EL (cell line): ENCODE measurements at places on chromosomes 1 and 21.
A peak's percentile ranks its signal among the peaks of the same experiment; 100 is the strongest.

DNA sequence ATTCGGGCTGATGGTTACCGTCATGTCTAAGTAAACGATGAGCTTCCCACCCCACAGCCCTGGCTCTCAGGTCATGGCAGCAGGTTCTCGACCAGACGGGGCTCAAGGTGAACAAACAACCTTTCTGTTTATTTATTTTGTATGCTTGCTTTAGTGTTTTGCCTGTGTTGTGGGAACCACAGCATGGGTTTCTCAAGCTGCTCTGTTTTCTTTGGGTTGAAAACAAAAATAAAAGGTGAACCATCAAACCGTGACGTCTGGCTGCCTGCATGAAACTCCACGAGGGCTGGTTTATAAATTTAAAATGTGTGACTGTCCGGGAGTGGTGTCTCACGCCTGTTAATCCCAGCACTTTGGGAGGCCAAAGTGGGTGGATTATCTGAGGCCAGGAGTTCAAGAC, 28.0 kb downstream of the TMEM51 start:
- DNase-seq = no peak

GRCh38 chr1:4724695-4725250, 70.4 kb downstream of the AJAP1 start:
- DNase-seq = no peak

GRCh38 chr1:201259476-201260235, 23.6 kb upstream of the PKP1 start:
- DNase-seq = peak; percentile 74

DNA sequence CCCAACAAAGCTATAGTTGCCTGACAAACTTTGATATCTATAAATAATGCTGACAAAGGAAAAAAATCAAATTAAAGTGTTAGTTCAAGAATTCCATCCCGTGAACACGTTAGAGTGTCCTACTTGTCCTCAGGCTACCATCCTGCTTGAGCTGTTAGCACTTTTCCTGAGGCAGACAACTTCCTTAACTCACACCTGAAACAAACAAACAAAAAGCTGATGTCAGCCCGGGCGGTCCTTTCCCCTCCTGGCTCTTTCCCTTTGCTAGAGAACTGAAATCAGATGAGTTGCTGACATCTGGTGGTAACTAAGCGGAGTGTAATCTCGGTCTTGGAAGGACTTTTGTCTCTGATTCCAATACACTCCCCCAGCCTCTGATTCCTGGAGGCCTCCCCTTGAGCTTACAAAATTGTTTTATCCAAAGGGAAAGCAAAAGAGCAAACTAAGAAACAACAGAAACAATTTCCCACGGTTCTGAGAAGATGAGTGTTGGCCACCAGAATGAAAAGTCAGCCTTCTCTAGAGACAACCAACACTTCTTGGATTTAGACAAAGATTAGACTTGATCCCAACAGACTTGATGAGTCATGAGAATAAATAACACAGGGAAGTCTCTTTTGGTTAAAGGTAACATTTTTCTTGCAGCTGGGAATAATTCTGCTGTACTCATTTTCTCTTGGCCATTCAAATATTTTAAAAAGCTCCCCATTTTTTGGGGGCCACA, 135.4 kb downstream of the PROX1 start:
- DNase-seq = peak; percentile 49

- DNase-seq = no peak
These were observed 11.2 kb upstream of the GSTM4 start for GRCh38 chr1:109644670-109645069.

DNA sequence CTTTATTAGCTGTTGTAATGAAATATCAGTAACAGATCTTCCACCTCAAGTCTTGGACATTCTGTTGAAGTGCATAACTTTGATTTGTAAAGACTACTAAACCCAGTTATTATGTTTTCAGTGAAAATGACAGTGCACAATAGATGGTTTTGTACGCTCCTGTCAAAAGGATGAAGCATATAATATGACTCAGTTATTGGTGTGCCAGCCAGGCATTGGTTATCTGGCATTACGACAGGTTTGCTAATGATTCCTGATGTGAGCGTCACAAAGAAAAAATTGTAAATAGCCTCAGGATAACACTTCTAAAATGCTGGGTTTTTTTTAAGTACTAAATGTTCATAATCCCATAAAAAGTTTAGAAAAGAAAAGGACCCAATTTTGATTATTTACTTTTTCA, 147.9 kb downstream of the MAGI3 start:
- DNase-seq = peak; percentile 57

DNA sequence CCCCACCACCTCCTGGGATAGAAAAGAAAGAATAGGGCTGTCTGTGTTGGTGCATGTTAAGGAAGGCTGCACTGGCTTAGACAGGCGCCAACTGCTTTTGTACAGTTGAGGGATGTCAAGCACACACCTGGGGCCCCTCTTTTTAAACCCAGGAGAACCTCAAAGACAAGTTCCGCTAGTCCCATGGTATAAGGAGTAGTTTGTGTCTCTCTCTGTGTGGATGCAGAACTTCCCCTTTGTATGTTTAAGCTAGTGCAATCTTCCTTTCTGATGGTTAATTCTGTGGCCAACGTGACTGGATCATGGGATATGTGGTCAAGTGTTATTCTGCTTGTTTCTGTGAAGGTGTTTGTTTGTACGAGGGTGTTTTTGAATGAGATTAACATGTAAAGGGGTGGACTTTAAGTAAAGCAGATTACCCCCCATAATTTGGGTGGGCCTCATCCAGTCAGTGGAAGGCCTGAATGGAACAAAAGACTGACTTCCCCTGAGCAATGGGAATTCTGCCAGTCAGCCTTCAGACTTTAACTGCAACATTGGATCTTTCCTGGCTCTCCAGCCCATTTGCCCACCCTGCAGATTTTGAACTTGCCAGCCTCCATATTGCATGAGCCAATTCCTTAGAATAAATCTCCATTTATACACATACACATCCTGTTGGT, 9.5 kb upstream of the DUSP10 start:
- DNase-seq = no peak

- DNase-seq = peak; percentile 55
These were observed 31.6 kb upstream of the UBE2U start for GRCh38 chr1:64171797-64172281.

DNA sequence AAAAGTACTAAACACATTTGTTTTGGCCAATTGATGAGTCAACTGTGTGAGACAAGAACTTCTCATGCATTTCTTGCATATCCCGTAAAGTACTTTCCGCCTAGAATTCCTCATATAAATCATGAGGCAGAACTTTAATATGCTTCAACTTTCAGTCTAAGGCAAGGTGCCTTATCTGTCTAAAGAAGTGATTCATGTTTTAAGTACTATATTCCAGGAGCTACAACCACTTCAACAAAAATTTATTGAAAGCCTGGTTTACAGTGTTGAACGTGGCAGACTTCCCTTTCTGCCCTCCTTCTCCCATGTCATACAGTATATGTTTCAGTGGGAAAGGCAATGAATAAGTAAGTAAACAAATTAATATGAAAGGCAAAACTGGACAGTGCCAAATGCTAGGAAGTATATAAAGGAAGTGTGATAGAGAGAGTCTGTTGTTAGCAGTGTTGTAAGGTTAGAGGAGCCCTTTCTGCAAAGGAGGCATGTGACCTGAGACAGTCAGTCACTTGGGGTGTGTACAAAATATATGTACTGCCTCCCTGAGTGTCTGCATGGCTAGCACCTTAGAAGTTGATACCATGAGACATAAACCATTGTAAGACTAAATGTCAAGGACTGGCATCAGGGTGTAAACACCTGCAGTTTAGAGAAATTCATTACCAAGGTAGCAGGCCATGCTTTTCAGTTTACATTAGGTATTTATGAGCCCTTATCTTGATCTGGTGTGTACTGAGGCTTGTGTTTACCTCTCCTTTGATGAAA, 362.2 kb downstream of the SRGAP2C start:
- peak; percentile 59 for DNase-seq

GRCh38 chr1:2495026-2495425, 18.9 kb downstream of the PLCH2 start:
- no peak for DNase-seq

- no peak for DNase-seq
These were observed 59.1 kb upstream of the ZNF648 start for GRCh38 chr1:182120411-182121258.

DNA sequence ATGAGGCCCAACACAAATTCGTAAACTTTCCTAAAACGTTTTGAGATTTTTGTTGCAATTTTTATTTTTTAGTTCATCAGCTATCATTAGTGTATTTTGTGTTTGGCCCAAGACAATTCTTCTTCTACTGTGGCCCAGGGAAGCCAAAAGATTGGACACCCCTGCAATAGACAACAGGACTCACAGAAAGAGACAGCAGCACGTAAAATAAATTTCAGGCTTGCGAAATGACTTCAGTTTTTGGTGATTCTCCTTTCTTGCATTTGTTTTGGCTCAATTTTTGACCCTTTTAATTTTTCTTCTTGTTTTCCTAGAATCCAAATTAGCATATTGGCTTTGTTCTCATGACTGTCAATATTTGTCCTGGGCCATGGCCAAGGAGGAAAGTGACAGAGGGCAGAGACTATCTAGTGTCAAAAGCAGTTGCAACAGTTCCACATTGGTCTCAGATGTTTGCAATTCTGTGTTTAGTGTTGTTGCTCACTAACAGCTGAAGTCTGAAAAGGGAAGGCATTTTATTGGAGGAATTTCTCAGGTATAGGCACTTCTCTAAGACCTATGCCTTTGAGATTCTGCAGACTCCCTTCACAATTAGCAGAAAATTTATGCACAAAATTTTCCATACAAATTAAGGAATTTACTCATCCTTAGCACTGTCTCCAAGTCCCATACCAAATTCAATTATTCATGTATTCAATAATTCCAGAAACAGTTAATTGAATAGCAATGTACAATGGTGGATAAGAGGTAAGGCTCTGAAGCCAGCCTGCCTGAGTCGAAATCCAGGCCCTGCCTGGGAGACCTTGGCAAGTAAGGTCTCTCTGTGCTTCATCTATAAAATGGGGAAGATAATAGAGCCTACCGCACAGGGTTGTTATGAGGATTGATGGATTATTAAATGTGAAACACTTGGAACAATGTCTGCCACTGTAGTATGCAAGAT, 160.9 kb upstream of the IVNS1ABP start:
- DNase-seq = no peak

DNA sequence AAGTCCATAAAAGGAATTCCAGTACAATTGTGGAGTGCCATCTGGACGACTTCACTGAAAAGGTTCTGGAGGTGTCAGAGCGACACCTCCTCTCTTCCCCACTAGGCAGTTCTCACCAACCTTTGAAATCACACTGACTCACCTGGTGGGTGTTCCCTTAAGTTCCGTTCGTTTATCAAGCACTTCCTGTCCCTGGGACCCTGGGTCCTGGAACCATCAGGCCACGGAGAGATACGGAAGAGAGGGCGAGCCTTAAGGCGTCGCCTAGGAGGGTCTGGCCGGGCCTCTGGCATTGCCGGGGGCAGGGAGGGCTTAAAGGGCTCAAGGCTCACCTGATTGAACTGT, 317 bp downstream of the SPAG17 start:
- no peak for DNase-seq

DNA sequence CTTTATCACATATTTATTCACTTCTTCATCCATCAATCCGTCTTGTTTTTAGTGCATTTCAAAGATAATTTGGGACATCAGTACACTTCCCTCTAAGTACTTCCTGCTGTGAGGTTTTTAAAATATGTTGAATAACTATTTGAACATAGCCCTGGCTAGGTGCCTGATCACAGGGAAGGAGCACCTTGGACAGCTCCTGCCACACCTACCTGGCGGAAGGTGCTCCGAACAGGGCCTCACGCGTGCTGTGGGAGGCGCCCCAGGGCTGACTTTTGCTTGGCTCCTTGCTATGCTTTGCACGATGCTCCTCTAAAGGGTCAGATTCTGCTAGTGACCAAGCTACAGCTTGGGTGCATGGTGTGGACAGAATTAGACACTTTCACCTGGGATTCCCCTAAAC, 4.9 kb upstream of the ATXN7L2 start:
- DNase-seq = no peak

- no peak for DNase-seq
These were observed 21.9 kb downstream of the SYNJ1 start for GRCh38 chr21:32705901-32706300.

DNA sequence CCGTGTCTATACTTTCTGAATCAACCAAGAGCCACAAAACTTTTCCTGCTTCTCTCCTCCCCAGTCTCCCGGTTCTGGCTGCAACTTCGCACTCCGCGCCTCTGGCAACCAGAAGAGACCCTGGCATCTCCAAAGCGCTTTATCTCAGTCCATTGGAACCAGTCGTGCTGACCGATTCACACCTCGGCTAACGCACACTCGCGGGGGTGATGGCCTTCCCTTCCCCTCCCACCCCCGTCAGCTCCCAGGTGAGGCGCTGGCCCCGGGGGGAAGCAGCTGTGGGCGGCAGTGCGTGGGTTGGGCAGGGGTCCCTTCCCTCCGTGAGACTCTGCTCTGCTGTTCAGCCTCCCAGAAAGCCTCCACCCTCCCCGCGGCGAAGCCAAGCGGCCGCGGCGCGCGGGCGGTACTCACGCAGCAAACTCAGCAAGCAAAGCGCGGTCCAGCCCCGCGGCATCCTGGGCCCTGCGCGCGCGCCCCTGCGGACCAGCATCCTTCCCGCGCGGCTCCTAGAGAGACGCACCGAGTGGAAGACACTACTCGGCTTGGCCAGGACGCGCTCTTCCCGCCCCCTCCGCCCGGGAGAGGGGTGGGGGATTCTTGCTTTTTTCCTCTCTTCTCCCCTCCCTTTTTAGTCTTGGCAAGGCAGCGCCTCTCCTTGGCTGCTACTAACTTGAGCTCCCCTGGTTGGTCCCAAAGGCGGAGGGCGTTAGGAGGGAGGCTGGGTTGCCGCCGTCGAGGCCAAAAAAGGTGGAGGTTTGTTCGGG, at the start of gene CD34:
Gene CD34, minus strand, starts transcription at position 535 of the 764 bp plus-strand sequence. Its CDS starts 45 bp downstream, at position 490.
- DNase-seq = peak; percentile 46

- DNase-seq = no peak
These were observed 210.6 kb downstream of the PBX1 start for GRCh38 chr1:164769486-164770130.

DNA sequence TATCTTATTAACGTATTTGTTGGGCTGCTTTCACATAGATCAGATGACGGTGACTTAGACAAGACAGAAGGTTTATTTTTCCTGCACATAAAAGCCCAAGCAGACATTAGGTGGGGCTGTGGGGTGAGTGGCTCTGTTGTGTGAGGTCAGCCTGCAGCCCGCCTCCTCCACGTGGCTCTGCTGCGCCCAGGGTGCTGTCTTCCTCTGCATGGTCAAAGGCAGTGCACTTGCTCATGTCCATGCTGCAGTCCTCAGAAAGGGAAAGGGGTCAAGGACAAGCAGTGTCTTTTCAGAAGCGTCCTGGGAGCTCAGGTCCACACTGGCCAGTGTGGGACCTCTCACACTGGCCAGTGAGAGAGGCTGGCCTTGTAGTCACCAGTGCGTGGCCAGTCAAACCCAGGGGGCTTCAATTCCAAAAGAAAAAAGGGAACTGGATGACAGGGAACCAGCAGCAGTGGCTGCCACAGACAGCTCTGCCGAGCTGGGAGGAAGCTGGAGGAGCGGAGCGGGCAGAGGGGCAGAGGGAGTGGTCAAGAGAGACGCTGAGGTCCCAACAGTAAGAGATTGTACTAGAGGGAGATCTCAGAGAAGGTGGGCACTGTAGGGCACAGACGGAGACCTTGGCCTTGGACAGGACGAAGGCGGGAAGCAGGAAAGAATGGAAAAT, 35.9 kb upstream of the SLC45A1 start:
- no peak for DNase-seq

GRCh38 chr21:45846373-45847160, 135.0 kb upstream of the COL6A1 start:
- no peak for DNase-seq
